ENCODE measurements at places on chromosomes 6 and 20. TPM values are rescaled to one million over a fixed set of nuclear protein-coding genes. Genes with fewer than 3 reads are reported as not detected.

- no peaks in the 10 kb centered on the region for H3K27me3 ChIP-seq
- no peaks in the 10 kb centered on the region for H3K4me1 ChIP-seq
- H3K27ac ChIP-seq, result no peak overlapping the region
- no peak for DNase-seq
- no peak overlapping the region for H3K4me3 ChIP-seq
Measured at GRCh38 chr20:34435589-34435988, 72.5 kb downstream of the ITCH start.

GRCh38 chr6:36967757-36968156 is 13.2 kb downstream of the PI16 start:
- H3K27ac ChIP-seq, result peak overlapping the region; percentile 20
- no peak overlapping the region for H3K4me3 ChIP-seq
- H3K4me1 ChIP-seq, result peaks cover 63% of the 10 kb centered on the region
- H3K27me3 ChIP-seq, result no peaks in the 10 kb centered on the region
- no peak for DNase-seq

GRCh38 chr6:54428431-54428830 is 120.2 kb downstream of the TINAG start:
- no peaks in the 10 kb centered on the region for H3K36me3 ChIP-seq
- H3K27ac ChIP-seq, result no peak overlapping the region
- H3K4me3 ChIP-seq, result no peak overlapping the region
- no peak for DNase-seq

- H3K4me3 ChIP-seq, result no peak overlapping the region
- no peak overlapping the region for H3K27ac ChIP-seq
- H3K36me3 ChIP-seq, result no peaks in the 10 kb centered on the region
- H3K4me1 ChIP-seq, result peaks cover 11% of the 10 kb centered on the region
Measured at GRCh38 chr6:157791450-157791849, 31.6 kb upstream of the SNX9 start.

GRCh38 chr6:51184046-51184445 is 365.4 kb downstream of the TFAP2B start:
- H3K27me3 ChIP-seq, result no peaks in the 10 kb centered on the region
- DNase-seq, result no peak
- no peak overlapping the region for H3K27ac ChIP-seq
- no peak overlapping the region for H3K4me3 ChIP-seq

- no peaks in the 10 kb centered on the region for H3K27me3 ChIP-seq
- no peaks in the 10 kb centered on the region for H3K4me1 ChIP-seq
- no peak for DNase-seq
- H3K27ac ChIP-seq, result no peak overlapping the region
Measured at GRCh38 chr6:107033126-107033525, 5.1 kb downstream of the MTRES1 start.

DNA sequence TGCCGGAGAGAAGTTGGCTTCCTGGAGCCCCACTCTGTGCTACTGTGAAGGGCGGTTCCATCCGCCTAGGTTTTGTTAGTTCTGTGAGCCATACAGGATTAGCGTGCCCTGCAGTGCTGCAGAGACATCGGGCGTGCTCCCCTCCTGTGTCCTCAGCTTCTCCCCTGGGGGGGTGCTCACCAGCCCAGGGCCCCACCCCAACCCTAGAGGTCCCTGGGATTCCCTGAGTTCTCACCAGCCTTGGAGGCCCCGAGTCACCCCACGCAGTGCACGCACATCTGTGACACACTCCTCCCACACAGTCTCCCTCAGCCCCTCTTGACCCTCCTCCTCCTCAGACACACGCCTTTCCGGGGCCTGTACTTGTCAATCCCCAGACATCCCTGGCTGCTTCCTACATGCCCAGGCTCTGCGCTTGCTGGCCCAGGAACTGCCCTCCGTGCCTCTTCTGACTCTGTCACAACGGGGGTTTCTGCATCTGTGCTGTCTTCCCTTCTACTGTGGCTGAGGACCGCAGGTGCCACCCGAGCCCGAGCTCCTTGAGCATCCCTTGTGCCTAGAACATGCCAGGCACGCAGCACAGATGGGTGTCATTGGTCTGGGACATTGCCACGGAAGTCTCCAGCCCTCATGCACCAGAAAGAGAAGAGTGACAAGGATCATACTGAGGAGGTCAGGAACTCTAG is 123.2 kb upstream of the RPS6KA2 start:
- no peak overlapping the region for H3K27ac ChIP-seq
- H3K4me1 ChIP-seq, result no peaks in the 10 kb centered on the region

DNA sequence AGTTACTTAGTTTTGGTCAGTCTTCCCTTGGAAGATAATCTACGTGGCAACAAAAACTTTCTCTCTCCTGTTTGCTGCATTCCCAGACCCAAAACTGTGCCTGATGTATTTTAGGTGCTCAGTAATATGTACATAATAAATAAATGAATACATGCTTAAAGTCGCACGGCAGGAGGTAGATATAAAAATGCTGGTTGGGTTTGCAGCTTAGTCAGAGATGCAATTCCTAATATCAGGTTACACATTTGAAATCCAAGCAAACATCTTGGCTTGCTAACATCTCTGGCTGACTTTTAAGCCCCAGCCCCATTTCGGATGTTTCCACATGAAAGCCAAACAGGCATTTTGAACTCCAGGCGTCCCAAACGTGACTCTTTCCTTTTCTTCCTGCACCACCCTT is 91.0 kb downstream of the KCNQ5 start:
- no peaks in the 10 kb centered on the region for H3K36me3 ChIP-seq
- DNase-seq, result no peak
- no peaks in the 10 kb centered on the region for H3K4me1 ChIP-seq
- no peak overlapping the region for H3K27ac ChIP-seq
- no peaks in the 10 kb centered on the region for H3K27me3 ChIP-seq
- H3K4me3 ChIP-seq, result no peak overlapping the region

GRCh38 chr20:38143238-38143645 is 21.8 kb downstream of the TGM2 start:
- H3K27me3 ChIP-seq, result no peaks in the 10 kb centered on the region
- peaks cover 99% of the 10 kb centered on the region for H3K36me3 ChIP-seq
- peak overlapping the region; percentile 84 for H3K27ac ChIP-seq
- no peak for DNase-seq
- no peaks in the 10 kb centered on the region for H3K4me1 ChIP-seq
- H3K4me3 ChIP-seq, result no peak overlapping the region

DNA sequence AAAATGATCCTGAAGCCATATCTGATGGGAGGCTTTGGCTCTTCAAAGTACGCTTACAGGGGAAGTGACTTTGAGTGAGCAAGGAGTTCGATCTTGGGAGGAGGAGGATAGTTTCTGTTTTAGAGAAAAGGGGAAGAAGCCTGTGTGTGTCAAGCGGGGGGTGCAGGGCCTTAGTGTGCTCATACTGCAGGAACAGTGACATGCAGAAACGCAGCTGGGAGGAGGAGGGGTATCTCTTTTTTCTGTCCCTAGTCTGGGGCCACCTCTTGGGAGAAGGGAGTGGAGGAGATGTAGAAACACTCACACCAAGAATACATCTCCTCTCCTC is 19.8 kb downstream of the SIRPD start:
- DNase-seq, result no peak
- peak overlapping the region; percentile 48 for H3K27ac ChIP-seq
- H3K4me3 ChIP-seq, result no peak overlapping the region
- no peaks in the 10 kb centered on the region for H3K27me3 ChIP-seq
- no peaks in the 10 kb centered on the region for H3K4me1 ChIP-seq
- no peaks in the 10 kb centered on the region for H3K36me3 ChIP-seq

DNA sequence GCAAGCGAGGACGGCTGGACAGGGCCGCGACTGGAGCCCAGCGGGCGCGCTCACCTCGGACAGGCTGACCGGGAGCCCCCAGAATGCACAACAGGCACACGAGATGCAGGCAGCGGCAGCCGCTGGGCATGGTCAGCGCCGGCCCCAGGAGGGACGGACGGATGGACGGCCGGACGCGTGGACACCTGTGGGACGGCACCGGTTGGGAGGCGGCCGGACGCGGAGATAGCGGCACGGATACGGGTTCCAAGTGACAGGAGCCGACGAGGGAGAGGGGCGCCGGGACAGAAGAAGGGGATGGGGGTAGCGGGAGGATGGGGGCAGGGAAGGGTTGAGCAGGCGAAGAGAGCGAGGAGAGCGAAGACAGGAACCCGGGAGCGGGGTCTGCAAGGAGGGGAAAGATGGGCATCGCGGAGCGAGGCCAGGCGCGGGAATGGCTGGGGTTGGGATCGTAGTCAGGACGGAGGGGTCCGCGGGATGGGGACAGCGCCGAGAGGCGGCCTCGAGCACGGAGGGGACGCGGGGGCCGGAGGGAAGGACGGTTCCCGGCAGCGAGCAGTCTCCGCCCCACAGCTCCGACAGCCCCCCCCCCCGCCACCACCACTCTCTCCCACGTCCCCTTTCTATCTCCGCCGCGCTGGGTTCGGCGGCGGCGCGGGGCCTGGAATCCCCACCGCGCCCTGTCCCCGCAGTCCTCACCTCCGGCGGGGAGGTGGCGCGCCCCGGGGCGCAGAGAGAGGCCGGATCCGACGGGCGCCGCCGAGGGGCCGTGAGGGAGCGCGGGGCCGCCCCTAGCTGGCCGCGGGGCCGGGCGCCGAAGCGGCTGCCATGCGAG is 435 bp downstream of the DLK2 start:
- peaks cover 9% of the 10 kb centered on the region for H3K36me3 ChIP-seq
- H3K27me3 ChIP-seq, result peaks cover 6% of the 10 kb centered on the region
- peaks cover 20% of the 10 kb centered on the region for H3K4me1 ChIP-seq
- DNase-seq, result no peak
- H3K4me3 ChIP-seq, result peak overlapping the region; percentile 38

DNA sequence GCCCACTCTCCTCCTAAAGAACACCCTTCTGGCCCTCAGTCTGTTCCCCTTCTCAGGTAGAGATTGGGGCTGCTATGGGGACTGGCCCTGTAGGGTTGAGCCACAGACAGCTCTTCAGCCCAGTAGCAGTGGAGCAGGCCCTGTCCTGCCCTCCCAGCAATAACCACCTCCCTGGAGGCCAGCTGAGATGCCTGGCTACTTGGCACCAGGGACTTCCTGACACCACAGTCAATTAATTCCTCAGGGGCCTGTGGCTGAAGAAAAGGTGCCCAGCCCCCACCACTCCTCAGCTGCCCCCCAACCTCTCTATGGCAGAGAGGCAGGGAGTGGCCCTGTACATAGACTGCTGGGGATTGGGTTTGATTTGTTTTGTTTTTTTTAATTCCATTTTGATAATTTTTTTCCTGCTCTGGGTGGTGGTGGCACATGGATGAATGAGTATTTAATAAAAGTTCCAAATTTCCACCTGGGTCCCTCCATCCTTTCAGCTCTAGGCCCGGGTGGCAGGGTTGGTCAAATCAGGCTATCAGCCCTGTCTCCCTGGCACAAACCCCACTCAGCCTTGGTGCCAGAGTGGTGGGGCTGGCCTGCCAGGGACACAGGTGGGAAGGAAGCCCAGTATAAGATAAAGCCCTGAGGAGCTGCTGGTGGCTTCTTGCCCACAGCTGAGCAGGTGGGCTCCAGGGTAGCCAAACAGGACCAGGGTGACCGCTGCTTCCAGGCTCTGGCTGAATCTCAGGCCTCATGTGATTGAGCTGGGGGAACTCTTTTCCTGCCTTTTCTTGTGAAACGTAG is 1.9 kb upstream of the DEF6 start:
- H3K4me1 ChIP-seq, result no peaks in the 10 kb centered on the region
- DNase-seq, result no peak
- no peak overlapping the region for H3K4me3 ChIP-seq

DNA sequence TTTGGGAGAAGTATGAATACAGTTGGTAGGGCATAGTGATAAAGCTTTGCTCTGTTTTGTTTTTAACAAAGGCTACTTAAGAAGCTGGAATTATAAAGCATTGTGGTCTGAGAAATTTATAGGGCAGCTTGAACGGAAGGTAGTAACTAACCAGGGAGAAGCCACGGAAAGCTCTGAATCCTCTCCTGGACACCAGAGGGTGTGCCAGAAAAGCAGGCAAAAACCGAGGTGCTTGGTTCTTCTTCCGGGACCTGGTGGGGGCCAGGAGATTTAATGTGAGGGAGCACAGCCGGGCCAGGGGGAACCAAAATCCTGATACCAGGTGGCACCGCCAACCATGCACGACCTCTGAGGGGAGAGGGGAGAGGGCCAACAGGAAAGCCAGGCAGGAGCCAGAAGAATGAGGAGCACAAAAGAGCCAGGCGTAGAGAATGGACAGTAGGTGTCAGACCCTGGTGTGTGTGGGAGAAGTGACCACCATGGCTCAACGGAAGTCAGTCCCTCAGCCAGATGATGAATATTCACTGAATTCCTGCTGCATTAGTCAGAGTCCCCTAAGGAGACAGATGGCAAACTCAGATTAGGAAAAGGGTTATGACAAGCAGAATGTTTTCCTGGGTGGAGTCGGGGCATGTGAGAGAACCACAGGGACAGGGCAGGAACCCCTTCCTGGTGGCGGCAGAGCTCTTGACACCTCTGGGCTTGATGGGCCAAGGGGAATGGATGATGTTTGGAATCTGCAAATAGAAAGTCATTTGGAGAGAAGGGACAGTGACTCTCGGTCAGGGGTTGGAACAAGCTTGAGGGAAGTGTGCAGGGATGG is 262.3 kb downstream of the ZNF217 start:
- H3K4me3 ChIP-seq, result no peak overlapping the region
- H3K4me1 ChIP-seq, result no peaks in the 10 kb centered on the region
- DNase-seq, result no peak
- no peaks in the 10 kb centered on the region for H3K36me3 ChIP-seq
- no peak overlapping the region for H3K27ac ChIP-seq

DNA sequence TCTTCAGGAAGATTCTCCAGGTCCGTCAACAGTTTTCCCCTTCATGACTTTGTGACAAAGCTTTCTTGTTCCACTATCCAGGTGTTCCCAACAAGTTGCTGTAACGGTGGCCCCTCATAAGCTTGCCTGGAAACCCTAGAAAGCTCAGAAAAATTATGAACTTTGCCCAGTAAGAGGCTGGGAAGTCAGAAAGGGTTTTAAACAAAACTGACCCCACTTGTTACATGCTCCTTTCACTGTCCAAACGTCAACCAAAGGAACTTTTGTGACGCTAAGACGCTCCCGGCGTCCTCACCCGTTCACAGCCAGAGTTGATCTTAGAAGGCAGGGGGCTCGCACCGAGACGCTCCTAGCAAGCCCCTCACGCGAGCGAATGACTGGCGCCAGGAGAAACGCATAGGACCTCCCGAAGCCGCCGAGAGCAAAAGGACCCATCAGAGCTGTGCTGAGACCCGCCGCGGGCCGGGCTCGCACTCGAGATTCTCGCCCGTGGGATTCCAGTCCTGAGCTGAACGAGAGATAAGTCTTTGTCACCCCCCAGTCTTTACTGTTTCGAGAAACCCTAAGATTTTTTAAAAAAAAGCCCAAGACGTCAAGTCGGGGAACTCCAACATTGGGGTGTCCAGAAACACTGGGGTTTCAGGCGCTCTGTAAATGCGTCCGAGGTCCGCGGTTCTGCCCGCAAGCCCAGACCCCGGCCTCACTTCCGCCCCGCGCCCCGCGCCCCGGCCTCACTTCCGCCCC is 544 bp upstream of the ACAT2 start:
- H3K27ac ChIP-seq, result peak overlapping the region; percentile 98
- H3K36me3 ChIP-seq, result peaks cover 3% of the 10 kb centered on the region
- peak overlapping the region; percentile 97 for H3K4me3 ChIP-seq
- H3K4me1 ChIP-seq, result no peaks in the 10 kb centered on the region
- no peaks in the 10 kb centered on the region for H3K27me3 ChIP-seq

GRCh38 chr20:922781-923180 is 6.6 kb upstream of the ANGPT4 start:
- DNase-seq, result no peak
- no peaks in the 10 kb centered on the region for H3K36me3 ChIP-seq
- H3K27me3 ChIP-seq, result no peaks in the 10 kb centered on the region

- H3K4me3 ChIP-seq, result no peak overlapping the region
- DNase-seq, result no peak
- H3K27me3 ChIP-seq, result no peaks in the 10 kb centered on the region
- no peak overlapping the region for H3K27ac ChIP-seq
- no peaks in the 10 kb centered on the region for H3K4me1 ChIP-seq
Measured at GRCh38 chr6:905556-905955, 212.6 kb upstream of the EXOC2 start.

SLC29A1 gene
- 105 TPM for total RNA-seq

KIF25 gene
- not detected for total RNA-seq

LTB gene
- total RNA-seq, result not detected

CSNK2B gene
- 242 TPM for total RNA-seq

WFDC12 gene
- not detected for total RNA-seq

HLA-DQB1 gene
- total RNA-seq, result 1.8 TPM
